CD4-positive, alpha-beta T cell treated with Interleukin-4 for 4 hours (primary cell): ENCODE measurements at places on chromosomes 6 and 20.

DNA sequence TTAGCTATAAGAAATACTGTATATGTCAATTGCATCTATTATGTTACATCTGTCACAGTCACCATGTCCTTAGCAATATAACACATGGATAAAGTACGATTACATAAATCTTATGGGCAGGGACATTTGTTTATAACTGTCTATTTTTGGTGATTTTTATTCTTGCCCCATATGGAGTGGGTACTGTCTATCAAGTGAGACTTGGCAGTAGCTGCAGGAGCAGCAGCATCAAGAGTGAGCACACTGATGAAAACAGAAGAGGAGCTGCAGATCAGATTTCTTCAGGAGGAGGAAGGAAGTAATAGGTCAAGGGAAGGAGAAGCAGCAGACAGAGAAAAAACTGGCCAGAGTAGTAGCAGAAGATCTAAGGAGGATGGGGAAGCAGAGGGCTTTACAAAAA lies 516.7 kb downstream of the C6orf118 start:
- DNase-seq: no peak

- no peak for DNase-seq
These were observed 298.6 kb upstream of the SUPT3H start for GRCh38 chr6:45676380-45676779.

DNA sequence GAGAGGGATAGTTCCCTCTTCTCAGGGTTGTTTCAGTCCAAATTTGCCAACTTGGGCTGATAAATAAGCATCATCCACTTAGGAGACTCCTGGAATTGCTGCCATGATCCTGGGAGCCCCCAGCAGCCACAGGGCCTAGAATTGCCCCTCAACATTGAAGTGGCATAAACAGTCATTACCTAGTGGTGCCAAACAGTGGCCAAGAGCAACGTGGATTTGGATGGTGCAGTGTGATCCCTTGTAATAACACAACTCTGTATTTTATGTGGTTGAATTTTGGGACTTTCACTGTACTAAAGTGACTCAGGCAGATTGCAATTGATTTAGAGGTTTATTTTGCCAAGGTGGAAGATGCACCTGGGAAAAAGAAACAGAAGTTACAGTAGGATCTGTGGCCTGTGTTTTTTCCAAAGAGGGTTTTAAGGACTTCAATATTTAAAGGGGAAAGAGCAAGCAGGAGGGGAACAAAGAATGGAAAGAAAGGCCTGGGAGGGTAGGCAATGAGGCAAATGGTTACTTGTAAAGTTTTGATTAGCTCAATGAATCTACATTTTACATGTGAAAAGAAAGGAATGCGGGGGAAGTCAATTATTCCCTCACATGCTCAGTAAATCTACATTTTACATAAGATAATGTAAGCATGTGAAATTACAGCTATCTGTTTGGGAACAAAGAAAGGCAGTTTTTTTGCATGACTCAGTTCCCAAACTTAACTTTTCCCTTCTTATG lies 168.0 kb upstream of the NOX3 start:
- no peak for DNase-seq

DNA sequence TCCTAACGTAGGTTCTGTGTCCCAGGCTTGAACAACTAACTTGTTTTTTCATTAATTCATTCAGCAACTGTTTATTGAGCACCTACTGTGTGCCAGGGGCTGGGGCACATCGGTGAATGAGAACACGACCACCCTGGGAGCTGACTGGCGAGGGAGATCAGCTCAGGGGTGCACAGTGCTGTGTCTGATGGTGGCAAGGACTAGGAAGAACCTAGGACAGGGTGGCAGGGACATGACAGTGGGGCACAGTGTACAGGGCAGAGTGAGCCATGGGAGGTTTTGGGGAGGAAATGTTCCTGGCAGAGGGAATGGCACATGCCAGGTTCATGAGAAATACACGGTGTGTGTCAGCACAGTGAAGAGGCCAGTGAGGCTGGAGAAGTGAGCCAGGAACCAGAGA lies 76.7 kb downstream of the BMP7 start:
- no peak for DNase-seq

- no peak for DNase-seq
These were observed 47.2 kb downstream of the RFX6 start for GRCh38 chr6:116924245-116924644.

DNA sequence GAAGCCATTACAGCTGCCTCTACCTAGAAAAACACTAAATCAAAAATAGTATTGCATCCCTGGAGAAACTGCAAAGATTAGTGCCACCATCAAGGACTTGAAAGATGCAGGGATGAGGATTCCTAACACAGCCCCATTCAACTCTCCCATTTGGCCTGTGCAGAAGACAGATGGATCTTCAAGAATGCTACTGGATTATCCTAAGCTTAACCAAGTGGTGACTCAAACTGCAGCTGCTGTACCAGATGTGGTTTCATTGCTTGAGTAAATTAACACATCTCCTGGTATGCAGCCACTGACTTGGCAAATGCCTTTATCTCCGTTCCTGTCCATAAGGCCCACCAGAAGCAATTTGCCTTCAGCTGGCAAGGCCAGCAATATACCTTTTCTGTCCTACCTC lies 117.4 kb downstream of the TBC1D32 start:
- DNase-seq: no peak

DNA sequence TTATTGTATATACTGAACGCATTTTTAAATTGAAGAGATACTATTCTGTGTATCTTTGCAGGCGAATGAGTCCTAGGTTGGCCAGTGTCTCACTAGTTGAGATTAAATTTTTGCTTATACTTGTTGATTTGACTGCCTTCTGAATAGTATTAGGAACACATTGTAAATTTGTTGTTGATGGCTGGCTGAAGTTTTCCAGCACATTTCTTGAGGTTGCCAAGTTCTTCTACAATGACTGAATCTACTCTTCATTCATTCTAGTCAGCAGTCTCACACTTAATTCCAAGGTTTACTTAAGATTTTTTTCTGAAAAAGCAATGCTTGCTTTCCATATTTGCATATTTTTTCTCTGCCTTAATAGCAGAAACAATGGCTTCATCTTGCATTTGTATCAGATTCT lies 151.7 kb downstream of the ZFAND3 start:
- DNase-seq: no peak

GRCh38 chr6:33777398-33778388 lies 11.2 kb downstream of the LEMD2 start:
- DNase-seq: no peak

DNA sequence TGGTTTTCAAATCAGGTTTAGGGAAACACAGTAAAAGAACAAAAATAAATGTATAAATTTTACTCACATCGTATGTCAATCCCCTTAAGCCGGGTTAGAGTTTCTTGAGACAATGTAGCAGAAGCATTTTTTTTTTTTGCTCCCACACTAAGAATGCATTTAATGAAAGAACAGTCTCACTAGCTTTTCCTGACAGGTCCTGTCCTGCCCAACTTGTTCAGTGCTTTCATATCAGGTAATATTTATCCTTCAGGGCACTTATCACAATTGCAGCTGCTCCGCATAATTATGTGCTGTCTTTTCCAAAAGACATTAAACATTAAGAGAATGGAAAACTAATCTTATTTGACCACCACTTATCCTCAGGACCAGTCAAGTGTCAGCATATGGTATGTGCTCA lies 632.0 kb downstream of the HTR1B start:
- no peak for DNase-seq

- no peak for DNase-seq
These were observed 979.7 kb downstream of the TBC1D32 start for GRCh38 chr6:120354452-120355098.

DNA sequence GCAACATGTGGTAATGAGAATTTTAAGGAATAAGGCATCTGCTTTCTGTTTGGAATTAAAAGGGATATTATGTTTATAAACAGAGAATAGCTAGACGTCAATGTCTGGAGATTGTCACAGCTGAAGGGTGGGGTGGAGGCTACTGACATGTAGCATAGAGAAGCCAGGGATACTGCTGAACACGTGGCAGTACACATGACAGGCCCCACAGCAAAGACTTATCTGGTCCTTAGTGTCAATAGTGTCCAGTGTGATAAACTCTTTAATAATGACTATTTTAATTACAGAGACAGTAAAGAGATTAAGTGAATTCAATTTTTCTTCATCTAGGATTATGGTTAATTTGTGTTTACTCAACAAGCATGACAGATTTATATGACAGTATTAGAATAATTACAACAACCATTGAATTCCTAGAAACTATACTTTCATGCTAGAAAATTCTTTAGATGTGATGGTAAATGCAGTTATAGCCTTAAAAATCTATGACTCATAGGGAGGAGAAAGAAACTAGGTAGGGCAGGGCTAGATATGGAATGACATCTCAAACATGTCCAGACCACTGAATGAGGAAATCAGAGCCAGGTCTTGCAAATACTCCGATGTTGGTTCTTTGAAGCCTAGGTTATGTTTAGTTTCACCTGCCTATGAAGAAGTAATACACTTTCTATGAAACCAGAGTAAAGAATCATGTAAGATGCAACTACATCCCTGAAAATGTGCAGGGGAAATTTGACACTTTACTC lies 399.5 kb downstream of the PHF3 start:
- DNase-seq: no peak

- no peak for DNase-seq
These were observed 100.3 kb downstream of the ARHGAP18 start for GRCh38 chr6:129609635-129610034.
